ENCODE measurements at places on chromosomes 16 and 17. TPM values are rescaled to one million over a fixed set of nuclear protein-coding genes. Genes with fewer than 3 reads are reported as not detected.

- DNase-seq = no peak
Measured at GRCh38 chr17:11953924-11954323, 43.4 kb downstream of the ZNF18 start.

Gene VTN
- 0.11 TPM for total RNA-seq

Gene UMOD
- not detected for total RNA-seq

DNA sequence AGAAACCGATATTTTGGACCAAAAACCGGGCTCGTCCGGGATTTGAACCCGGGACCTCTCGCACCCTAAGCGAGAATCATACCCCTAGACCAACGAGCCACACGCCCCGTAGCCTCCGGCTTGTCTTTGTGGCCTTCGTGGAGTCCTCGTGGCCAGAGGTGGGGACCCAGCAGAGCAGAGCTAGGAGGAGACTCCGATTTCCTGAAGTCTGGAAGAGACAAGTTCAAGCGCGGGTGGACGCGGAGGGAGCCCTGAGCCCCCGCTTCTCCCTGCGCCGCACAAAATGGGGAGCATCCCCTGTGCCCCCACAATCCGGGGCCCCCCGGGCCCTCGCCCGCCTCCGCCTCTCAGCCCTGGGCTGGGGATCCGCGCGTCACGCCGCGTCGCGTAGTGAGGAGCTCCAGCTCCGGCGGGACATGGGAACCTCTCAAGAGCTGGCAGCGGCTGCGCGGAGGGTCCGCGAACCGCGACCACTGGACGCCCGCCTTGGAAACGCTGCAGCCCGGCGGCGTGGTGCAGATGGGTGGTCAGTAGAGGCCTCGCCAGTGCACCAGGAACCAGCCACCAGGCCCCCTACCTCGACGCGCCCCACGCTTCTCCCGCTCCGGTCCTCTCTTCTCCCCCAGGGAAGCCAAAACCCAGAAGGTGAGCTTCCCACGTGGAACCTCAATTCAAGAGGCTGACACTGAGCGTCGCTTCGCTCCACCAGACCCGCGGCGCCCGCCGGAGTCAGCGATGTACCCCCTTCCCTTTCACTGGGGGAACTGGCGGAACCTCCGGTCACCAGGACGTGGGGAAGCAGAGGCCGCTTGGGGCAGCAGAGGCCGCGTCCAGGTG lies 5.2 kb upstream of the OR1F1 start:
- DNase-seq = peak; percentile 75

DNA sequence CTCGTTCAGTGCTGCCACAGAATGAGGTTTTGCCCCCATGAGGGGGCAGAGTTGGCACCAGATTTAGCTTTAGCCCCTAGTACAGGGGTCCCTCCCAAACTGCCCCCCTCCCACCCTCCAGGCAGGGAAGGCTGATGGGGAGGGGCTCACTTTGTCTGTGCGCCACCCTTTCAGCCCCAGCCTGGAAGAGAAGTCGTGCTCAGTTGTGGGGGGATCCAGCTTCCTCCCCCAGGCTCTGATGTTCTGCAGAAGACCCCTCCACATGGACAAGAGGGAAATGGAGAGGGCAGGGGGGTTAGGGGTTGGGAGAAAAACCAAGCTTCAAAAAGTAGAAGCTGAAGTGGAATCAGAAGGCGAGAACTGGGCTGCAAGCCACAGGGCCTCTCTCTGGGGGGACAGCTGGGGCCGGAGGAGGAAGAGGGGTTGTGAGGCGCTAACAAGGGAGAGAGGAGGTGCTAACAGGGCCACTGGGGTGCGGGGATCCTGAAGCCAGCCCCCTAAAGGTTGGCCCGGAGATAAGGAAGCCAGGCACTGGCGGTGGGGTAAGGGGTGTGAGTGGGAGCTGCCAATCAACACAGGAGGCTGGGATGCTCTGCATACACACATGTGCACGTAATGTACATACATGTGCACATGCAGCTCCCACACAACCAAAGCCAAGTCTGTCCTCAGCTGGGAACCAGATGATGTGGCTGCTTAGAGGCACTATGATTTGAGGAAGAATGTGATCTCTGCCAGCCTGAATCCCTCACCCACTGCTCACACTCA lies 7.0 kb upstream of the TMEM92 start:
- DNase-seq = no peak

DNA sequence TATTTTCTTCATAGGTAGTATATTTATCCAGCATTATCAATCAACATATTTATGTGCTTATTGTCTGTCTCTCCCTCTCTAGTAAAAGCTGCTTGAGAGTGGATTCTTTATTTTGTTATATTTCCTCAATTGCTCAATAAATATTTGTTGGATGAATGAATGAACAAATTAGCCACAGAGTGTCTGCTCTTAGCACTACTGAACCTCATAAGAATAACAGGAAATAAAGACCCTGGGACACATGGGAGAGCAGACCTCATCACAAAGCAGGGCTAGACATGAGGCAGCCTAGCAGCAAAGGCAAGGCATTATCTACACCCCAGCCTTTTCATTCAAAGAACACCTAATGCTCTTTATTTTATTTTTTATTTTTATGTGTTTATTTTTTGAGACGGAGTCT lies 34.9 kb upstream of the TANC2 start:
- no peak for DNase-seq

DNA sequence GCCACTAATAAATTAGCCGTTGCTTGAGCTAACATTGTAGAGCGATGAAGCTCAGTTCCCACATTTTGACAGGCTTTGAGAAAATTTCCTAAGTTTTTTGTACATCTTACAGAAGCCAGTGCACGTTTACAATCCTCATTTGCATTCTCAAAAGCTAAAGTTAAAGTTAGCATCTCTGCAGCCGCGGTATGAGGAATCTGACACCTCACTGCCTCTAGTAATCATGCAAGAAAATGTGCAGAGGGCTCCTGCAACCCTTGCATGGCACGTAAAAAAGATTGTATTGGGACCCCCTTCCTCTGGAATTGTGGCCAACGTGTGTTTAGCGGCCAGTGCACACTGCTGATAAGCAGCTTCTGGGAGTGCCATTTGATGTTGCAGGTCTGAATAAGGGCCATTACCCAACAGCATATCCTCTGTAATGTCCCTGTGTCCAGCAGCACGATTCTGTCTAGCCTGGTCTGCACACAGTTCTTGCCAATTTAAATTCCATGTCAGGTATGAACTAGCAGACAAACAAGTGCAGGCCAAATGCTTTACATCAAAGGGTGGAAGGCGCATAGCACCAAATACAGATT lies 12.4 kb upstream of the ZNF689 start:
- DNase-seq = no peak

Gene DNAI2
- 0.47 TPM for total RNA-seq

GRCh38 chr16:1707193-1707790 lies 1.3 kb downstream of the MAPK8IP3 start:
- peak; percentile 42 for DNase-seq

DNA sequence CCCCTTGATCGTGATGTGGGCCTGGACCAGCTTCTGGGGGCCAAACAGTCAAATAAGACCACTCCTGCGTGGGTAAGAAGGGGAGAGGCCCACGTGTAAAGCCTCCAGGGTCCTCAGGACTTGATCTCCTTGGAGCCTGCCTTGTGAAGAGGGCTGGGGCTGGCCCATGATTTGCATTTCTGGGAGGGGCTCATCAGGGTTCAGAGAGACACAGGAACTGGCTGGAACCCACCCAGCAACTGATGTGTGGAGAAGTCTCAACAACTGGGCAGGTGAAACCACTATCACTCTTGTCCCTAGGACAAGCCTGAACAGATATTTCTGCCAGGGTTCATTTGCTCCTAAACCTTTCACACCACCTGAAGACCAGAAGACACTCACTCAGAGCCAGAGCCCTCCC lies 214.7 kb downstream of the ZNF423 start:
- no peak for DNase-seq

- peak; percentile 56 for DNase-seq
Measured at GRCh38 chr17:73952480-73953205, 250.8 kb upstream of the RPL38 start.

GRCh38 chr17:17445925-17446665 lies 30.7 kb upstream of the MED9 start:
- no peak for DNase-seq

GRCh38 chr17:77693301-77693700 lies 265.2 kb upstream of the TNRC6C start:
- DNase-seq = no peak

DNA sequence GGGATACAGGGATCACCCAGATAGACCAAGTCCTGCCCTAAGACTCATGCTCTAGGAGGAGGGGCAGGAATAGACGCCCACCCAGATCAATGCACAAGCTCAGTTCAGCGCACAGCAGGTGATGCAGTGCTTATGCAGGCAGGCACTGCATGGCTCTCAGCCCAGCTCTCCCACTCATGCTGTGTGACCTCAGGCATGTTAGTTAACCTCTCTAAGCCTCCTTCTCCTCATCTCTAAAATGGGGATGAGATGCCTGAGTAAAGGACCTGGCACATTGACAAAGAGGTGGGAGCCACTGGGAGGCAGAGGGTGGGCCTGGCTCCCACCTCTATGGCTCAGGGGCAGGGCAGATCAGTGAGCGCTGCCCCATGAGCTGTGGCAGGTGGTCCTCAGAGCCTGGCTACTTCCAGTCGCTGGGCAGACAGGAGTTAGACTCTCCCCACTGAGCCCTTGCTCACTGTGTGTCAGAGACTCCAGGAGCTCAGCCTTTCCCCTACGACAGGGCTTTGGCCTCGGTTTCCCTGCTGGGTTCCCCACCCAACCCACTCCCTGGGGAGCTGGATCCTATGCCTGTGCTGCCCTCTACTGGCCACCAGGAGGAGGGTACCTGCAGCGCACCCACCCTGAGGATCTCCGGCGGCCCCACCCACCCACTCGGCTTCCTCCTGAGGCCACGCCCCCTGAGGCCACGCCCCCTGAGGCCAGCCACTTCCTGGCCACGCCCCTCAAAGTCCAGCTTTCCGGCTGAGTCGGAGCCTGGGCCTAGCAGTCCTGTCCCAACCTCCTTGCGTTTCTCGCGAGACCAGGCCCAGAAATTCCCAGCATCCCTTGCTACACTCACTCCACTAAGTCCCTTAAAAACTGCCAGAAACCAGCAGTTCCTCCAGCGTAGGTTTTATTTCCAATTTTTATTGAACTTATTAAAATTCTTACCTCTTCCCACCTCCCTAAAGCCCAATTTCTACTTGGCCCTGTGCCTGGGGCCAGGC lies 196.1 kb downstream of the GSG1L start:
- peak; percentile 89 for DNase-seq

Gene PMP22
- 0.20 TPM for total RNA-seq

GRCh38 chr17:43962479-43962878 lies 8.7 kb upstream of the PYY start:
- DNase-seq = no peak

GRCh38 chr17:80294210-80294609 lies 33.6 kb downstream of the RNF213 start:
- no peak for DNase-seq

DNA sequence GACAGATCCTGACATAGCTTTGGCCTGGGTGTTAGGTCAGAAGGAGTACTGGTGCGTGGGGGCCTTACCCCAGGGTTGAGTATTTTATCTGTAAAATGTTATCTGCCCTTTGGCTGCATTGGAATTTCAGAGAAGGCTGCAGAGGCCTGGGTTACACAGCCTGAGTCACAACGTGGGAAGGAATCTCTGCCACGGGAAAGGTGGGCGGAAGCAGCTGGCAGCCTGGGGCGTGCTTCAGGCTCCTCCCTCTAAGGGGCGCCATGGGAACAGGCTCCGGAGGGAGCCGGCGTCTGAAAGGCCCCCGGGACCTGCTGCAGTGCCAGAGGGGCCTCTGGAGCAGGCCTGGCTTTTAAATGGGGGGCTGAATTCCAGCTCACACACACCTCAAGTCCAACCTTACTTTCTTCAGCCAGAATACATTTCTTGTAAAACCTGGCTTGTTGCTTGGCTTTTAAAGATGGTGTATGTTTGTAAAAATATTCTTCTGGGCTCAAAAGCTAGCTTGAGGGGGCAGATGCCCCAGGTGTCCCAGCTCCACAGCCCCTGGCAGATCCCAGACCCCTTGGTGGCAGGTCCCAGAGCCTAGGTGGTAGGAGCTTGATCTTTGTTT lies 142.2 kb downstream of the RAB11FIP4 start:
- DNase-seq = peak; percentile 49

Gene DHX8
- total RNA-seq = 43.0 TPM

DNA sequence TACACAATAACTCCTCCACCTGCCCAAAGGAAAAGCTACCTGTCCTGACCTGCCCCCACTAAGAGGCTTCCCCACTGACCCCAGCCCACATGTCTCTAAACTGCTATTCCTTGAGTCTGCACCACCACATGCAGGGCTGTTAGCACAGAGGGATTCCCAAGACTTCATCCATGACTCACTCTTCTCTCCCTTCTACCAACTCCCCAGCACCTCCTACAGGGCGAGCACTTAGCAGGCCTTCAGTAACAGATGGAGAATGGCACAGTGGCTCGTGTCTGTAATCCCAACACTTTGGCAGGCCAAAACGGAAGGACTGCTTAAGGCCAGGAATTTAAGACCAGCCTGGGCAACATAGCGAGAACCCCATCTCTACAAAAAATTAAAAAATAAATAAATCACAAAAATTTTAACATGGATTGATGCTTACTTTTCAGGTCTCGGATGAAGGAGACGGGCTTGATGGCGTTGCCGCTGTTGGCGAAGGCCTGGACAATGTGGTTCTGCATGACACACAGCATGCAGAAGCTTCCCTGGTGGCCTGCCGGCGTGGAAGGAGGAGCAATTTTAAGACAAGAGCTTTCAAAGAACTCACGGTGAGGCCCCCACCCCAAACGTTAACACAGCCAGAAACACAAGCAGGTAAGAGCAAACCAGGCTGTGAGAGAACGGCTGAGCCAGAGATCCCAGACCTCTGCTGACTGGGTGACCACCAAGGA lies 12.0 kb downstream of the USP36 start:
- DNase-seq = peak; percentile 35

DNA sequence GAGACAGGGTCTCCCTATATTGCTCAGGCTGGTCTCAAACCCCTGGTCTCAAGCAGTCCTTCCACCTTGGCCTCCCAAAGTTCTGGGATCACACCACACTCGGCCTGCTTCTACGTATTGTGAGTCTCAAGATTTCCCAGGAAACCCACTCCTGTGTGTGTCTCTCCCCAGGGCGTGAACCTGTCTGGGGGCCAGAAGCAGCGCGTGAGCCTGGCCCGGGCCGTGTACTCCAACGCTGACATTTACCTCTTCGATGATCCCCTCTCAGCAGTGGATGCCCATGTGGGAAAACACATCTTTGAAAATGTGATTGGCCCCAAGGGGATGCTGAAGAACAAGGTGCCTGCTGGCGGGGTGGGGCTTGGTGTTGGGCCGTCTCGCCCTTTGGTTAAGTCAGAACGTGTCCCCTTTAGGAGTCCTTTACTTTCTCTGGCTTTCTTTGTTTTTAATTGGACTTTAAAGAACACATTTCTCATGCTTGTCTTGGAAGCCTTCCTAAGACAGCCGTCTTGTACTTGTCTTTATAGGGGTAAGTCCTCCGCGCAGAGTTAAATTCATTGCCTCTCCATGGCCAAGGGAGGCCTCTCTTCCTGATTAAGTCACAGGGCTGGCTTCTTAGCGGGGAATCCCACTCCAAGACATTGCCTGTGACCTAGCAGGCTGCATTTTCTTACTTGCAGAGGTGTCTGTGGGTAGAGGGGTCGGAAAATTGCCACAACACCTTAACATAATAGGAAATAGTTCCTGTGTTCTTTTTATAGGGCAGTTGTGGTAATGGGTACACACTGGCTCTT lies 136.4 kb downstream of the ABCC6 start:
- DNase-seq = no peak

GRCh38 chr17:47776330-47777197 lies 43.5 kb downstream of the TBX21 start:
- DNase-seq = peak; percentile 47

Measured in activated CD8-positive, alpha-beta T cell treated with anti-CD3 and anti-CD28 coated beads for 36 hours (primary cell).